ENCODE measurements at places on chromosomes 11 and 22. TPM values are rescaled to one million over a fixed set of nuclear protein-coding genes. Genes with fewer than 3 reads are reported as not detected.

DNA sequence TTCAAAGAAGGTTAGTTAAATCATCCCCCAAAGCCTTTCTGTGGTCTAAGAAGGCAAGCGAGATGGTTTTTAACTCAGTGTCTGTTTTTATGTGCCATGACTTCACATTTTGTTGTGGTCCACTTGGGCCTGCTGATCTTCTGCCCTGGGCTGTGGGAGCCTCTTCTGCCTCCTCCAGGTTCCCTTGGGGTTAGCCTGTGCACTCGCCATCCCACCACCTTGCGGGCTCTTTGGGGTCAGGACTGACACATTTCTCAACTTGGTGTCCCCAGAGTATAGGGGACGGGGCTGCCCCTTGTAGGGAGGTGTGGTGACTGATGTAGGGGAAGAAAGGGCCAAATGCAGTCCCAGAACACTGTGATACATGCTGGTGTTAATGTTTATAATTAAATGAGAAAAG, 207.0 kb downstream of the TBC1D22A start:
- DNase-seq, result no peak

- DNase-seq, result no peak
These were observed 7.0 kb downstream of the CD81 start for GRCh38 chr11:2383852-2384804.

DNA sequence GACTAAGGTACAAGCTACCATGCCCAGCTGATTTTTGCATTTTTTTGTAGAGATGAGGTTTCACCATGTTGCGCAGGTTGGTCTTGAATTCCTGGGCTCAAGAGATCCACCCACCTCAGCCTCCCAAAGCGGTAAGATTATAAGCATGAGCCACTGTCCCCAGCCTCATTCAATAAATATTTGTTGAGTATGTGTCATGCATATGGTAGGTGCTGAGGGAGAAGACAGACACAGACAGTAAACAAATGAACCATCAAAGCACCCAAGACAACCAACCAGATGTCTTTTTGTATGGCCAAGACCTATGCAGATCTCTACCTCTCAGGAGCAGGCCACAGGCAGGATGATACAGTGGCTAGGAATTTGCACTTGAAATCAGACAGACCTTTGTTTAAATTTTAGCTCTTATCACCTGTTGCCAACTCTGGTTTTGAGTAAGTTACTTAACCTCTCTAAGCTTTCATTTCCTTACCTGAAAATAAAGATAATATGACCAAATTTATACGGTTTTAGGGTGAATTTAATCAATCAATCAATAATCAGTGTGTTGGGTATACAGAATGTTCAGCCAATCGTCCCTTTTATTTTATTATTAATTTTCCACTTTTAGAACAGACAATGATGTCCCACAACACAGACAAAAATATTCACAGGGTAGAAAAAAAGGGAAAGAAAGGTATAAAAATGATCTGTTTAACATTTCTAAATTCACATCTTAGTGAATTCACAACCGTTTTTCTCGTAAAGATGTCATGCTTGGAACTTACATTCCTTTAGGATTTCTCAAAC, 128.2 kb downstream of the SGSM3 start:
- DNase-seq, result no peak

DNA sequence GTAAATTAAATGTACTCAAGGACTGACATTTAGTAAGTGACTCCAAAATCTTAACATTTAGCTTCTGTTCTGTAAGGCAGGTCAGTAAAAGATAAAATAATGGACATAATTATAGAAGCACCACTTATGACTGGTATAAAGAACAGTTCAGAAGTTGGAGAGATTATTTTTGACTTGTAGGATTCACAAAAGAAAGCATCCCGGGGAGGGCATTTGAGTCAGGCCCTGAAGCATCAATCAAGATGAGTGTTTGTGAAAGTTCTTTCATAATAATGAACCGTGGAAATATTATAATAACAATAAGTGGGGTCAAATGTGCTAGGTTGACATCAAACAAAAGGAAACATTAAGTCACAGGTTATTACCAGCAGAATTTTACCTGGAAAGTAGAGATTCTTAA, 201.9 kb downstream of the DDX10 start:
- DNase-seq, result no peak

FAM118B gene
- polyA plus RNA-seq, result 8.5 TPM

LMNTD2 gene
- polyA plus RNA-seq, result 0.53 TPM

Data from heart left ventricle (tissue), 16 donors.